ENCODE measurements at places on chromosomes 3 and 15.

DNA sequence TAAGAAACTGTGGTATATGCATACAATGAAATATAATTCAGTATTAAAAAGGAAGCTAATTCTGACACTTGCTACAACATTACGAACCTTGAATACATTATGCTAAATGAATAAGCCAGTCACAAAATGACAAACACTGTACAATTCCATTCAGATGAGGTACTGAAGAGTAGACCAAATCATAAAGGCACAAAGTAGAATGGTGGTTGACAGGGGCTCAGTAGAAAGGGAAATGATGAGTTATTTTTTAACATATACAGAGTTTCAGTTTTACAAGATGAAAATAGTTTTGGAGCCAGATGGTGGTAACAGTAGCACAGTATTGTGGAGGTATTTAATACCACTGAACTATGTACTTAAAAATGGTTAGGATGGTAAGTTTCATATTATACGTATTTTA, 254.6 kb upstream of the RBMS3 start:
- no peak for DNase-seq

GRCh38 chr3:109369510-109369909, 32.2 kb upstream of the DPPA4 start:
- no peak for DNase-seq

GRCh38 chr15:62440362-62441105, 275.4 kb upstream of the C2CD4B start:
- DNase-seq = no peak

- no peak for DNase-seq
These were observed 500.1 kb downstream of the MFSD1 start for GRCh38 chr3:159301961-159302360.

DNA sequence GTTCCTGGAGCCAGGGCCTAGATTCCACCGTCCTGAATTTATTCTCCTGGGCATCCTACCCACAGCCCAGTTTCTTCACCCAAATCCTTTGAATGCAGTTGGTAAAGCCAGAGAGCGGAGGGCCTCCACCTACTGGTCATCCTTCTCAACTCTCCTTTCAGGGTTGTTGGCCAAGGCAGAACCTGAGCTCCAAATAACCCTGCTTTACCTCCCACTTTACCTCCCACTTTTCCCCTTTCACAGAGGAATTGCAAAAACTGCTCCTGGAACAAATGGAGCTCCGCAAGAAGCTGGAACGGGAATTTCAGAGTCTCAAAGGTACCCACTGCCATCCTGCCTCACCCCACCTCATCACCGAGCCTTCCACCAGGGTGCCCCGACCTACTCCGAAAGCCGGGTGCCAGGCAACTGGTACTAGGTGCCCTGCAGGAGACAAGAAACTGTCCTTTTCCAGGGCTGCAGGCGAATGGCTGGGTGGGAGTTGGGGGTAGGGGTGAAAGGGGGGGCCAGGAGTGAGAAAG, 6.8 kb downstream of the SKOR1 start:
- DNase-seq = no peak

DNA sequence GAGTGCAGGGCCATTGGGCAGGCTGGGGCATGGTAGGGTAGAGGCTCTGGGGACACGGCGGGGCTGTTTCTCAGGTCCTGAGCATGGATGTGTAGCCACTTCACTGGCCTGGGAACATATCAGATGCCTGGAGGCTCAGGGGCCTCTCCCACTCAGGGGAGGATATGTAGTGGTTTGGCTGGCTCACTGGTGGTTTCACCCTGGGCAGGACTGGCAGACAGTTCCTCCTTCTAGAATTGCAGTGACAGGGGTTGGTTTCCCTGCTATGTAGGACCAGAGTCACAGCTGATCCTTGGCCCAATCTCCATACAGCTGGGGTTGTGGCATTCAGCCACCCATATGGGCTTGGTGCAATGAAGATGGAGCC, 4.8 kb upstream of the ARHGAP31 start:
- DNase-seq = no peak

DNA sequence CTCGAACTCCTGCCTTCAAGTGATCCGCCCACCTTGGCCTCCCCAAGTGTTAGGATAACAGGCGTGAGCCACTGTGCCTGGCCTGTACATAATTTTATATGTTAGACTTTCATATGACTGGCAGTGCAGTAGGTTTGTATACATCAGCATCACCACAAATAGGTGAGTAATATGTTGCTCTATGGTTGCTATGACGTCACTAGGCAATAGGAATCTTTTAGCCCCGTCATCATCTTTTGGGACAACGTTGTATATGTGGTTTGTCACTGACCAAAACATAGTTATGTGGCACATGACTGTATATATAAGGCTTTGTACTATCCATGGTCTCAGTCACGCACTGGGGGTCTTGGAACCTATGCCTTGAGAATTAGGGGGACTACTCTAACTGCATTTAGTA, 17.0 kb upstream of the DNAJC19 start:
- DNase-seq = no peak

DNA sequence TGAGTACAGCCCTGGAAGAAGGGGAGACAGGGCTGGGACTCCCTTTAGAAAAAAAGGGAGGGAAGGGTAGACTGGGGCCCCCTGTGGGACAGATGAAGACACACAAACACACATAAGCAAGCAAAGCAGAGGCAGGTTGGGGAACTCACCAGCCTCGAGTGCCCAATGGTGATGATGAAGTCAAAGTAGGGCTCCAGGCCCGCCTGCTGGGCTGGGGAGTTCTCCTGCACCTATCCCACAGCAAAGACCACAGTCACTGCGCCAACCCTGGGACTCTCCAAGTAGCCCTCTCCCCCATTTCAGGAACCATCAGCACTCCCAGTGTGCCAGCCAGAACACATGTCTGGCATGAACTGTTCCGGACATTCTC, 4.1 kb downstream of the GORASP1 start:
- no peak for DNase-seq
